ENCODE measurements at places on chromosomes 7 and 10.

DNA sequence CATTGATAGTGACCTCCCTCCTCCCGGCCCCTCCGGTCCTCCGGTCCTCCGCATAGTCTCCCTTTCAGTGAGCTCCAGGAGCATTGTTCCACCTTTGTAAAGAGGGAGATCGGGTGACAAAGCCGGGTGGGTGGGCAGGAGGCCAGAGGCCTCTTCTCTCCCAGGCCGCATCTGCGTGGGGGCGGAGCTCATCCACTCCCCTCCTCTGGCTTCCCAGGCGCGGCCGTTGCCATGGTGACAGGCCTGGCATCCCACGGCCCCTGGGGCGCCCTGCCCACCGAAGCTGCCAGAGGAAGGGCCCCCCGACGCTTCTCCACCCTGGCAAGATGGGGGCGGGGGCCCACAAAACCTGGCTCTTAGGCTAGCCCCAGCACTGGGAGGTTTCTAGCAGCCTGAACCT, 4.4 kb upstream of the FZD9 start:
- no peak for DNase-seq

DNA sequence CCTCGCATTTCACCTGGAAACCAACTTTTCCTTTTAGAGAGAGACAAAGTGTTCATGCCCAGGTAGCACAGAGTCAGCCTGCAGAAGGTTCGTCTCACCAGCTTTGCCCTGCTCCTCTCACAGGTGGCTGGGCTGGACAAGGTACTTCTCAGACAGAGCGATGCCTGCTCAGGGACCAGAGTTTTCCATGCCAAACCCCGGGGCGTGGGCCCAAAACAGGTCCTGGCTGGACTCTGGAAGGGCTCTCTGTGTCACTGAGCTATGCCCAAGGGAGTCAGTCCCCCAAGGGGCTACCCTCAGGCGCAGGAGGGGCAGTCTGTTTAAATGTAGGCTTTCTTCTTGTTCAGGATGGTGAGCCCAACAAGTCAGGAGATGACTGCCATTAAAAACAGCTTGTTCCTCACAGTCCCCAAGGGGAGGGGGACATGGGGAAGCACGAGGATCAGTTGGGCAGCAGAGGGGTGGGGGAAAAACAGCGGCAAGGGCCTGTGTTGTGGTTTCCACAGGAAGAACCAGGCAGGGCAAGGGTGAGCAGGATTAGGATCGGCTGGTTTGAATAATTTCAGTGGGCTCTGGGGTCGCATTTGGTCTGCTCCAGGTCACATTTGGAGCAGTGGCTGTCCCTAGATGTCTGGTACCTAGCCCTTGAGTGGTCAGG, 55.5 kb upstream of the FIGNL1 start:
- DNase-seq, result no peak

DNA sequence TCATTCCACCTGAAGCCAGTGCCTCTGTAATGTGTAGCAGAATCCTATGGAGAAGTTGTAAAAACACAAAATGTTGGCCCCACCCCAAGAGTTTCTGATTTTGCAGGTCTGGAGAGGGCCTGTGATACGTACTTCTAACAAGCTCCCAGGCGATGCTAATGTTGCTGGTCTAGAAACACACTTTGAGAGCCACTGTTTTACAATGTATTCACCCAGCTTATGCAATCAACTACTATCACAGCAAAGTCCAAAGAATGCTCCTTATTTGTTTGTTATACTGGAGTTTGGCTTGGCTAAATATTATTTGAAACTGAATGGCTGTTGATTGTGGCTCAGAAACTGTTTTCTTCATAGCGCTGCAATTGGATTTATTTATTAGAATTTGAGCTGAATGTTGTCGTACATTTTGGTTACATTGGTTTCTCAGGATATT, 44.3 kb downstream of the DNAJB9 start:
- no peak for DNase-seq

DNA sequence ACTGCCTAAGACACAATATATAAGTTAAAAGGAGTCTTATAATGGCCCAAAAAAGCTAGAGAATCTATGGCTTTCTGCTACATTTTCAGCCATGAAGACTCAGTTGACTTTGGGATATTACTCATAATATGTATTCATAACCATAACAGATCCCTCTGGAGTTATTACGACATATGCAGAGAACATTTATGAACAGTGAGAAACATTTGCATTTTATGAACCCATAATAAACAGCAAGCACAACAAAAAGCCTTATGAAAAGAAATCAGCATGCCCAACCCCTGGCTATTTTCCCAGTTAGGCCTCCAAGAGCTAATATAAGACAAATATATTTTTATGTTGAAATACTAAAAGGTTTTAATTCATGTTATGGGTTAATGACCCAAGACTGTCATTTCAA, 52.4 kb downstream of the ARMH3 start:
- no peak for DNase-seq

- DNase-seq, result no peak
These were observed 463.8 kb downstream of the LRMDA start for GRCh38 chr10:75895259-75895658.

GRCh38 chr10:80161321-80162083, 29.0 kb downstream of the PLAC9 start:
- no peak for DNase-seq

- DNase-seq, result no peak
These were observed 153.1 kb downstream of the TPK1 start for GRCh38 chr7:144682581-144683280.

GRCh38 chr7:770336-770735, 43.3 kb upstream of the PRKAR1B start:
- DNase-seq, result no peak

- DNase-seq, result no peak
These were observed 22.3 kb downstream of the BZW2 start for GRCh38 chr7:16668049-16668858.

- DNase-seq, result no peak
These were observed 274.7 kb upstream of the HGF start for GRCh38 chr7:82044497-82045080.

DNA sequence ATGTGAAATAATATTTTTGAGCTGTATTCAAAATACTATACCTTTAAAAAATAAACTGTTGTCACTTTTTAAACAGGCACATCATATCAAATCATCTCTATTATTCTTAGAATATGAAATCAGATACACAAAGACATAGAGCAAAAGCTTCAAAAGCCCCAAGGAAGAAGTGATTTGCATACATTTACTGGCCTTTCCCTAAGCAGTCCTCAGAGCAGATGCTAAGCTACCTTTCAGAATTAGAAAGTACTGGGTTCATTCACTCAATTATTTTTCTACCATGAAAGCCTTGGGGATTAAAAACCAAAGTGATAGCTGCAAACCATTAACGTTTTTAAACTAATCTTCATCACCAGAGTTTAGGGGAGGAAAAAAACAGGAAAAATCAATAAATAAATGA, 55.8 kb upstream of the RNF148 start:
- DNase-seq, result no peak

DNA sequence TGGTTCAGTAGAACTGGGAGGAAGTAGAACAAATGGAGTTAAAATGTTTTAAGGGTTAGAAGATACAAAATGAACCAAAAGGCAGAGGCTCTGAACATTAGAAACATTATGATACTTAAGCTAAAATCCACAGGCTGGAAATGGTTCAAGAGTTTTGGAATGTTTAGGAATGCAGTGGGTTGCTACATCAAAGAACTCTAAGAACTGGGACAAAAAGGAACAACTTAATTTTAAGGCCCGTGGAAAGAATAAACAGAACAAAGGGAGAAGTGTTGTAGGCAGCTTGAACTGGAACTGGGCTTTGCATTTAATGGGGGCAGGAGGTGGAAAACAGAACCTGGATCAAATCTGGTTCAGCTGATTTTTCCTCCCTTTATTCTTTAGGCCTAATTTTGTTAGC, 3.5 kb upstream of the C7orf25 start:
- no peak for DNase-seq

GRCh38 chr7:27788437-27788836, 48.5 kb downstream of the TAX1BP1 start:
- DNase-seq, result no peak

DNA sequence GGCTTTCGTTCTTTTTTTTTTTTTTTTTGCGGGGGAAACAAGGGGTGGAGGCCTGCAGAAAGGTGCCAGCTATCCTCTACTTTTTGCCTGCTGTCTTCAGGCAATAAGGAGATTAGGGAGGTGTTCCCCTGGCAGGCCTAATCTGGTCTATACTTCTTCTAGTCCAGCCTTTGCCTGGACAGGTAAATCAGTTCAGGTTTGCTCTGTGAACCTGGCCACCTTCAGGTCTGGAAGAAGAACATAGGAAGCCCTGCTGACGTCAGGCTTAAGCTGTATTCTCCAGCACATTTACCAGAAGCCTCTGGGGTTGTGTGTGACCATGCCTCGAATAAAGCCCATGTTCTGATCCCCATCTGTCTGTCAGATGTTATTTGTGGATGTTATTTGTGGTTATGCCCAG, 115.4 kb downstream of the SDK1 start:
- DNase-seq, result no peak

- no peak for DNase-seq
These were observed 76.5 kb downstream of the ADCY1 start for GRCh38 chr7:45650404-45651394.

- no peak for DNase-seq
These were observed 63.0 kb downstream of the ABRAXAS2 start for GRCh38 chr10:124864421-124865193.

GRCh38 chr7:73954181-73954580, 73.8 kb upstream of the ELN start:
- no peak for DNase-seq

DNA sequence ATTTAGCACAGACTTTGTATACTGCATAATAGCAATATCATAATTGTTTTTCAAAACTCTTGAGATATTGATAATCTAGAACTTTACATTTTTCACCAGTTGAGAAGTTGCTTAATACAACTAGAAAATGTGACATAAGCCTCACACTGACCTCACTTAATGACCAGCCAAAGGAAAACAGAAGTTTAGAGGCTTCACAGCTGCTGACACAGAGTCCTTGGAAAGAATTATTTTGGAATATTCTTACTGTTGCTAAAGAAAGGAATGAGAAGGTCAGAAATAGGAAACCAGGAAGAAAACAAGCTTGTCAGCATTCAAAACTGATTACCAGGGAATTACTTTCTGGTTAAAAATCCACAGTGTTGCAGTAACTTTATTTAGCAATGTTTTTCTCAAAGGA, 35.5 kb upstream of the WASL start:
- no peak for DNase-seq

DNA sequence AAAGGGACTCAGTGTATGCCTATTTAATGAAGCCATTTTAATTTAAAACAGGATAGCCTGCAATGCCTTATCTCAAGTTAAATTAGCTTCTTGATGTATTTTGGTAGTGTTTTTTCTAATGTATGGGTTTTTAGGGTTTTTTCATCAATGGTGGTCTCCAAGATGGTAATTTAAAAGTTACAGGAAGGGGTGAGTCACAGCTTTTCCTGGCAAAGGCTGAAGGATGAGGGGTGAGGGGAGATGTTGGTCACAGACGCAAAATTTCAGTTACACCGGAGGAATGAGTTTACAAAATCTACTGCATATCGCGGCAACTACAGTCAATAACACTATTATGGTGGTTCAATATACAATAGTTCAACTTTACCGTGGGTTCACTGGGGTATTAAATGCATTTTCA, 31.6 kb downstream of the CCDC3 start:
- DNase-seq, result no peak

GRCh38 chr10:2834214-2834613, 233.1 kb upstream of the PFKP start:
- no peak for DNase-seq

- DNase-seq, result no peak
These were observed 27.8 kb downstream of the NMT2 start for GRCh38 chr10:15140698-15141097.

DNA sequence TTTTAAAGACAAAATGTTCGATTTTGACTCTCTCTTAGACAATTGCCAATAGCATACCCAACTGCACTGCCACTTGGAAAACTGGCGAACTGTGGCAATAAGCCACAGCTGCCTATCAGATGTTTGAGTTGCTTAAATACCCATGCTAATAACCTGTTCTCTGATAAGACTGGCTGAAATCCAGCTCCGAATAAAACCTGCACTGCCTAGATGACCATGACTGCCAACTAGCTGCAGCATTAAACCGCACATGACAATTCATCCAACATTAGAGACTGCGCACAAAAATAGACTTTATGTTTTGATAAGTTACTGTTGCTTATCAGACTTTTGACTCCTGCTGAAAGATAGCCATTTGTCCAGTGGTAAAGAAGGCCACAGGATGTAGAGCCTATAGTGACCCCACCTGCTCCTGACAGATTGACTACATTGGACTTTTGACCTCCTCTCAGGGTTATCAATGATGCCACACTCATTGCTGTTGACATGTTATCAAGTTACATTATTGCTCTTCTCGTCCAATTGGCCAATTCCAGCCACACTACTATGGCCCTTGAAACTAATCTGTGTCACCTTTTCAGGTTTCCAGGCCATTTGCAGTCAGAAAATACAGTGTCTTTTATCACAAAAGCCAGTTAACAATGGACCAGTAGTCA, 299.0 kb downstream of the HGF start:
- DNase-seq, result no peak

- no peak for DNase-seq
These were observed 328.2 kb downstream of the TNS3 start for GRCh38 chr7:47253650-47254080.

DNA sequence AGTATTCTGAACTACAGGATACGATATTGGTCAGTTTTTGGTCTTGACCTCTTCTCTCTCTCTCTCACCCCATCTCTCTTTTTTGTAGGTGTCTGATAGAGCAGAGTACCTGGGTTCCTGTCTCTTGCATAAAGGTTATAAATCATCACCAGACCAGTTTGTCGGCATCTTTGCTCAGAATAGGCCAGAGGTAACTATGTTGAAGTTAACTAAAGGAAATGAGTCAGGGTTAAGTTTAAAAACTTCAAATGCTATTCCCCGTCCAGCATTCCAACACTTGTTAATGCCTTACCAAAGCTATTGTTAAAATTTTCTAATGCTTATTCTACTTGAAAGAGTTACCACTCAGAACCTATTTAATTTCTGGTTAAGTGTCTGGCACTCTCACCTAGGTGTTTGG, 30.7 kb downstream of the ACSL5 start:
- no peak for DNase-seq

DNA sequence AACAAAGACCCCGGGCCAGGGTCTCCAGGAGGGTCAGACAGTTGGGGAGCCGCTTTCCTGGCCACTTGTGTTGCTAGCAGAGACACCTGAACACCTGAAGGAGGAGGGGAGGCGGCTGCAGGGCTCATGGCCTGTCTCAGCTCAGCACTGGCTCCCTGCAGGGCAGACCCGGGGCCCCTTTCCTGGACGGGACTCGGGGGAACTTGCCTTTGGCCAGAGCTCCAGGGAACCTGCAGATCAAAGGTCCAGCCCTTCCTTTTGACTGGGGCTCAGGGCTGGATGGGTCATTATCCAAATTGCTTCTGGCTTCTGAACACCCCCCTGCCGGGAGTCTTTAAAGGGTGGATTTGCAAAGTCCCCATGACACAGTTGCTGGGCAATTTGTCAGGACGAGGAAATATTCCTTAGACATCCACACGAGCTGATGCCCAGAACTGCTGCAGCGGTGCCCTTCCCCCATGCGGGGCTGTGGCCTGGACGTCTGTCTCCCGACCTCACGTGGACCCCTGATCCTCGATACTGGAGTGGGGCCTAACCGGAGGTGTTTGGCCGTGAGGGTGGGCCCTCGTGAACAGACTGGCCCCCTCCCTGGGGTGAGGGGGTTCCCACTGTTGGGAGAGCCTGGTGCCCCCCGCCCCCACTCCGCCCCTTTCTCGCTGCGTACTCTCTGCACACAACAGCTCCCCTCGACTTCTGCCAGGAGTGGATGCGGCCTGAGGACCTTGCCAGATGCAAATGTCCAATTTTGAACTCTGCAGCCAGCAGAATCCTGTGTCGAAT, 194.3 kb downstream of the ELFN1 start:
- no peak for DNase-seq
